ENCODE measurements at places on chromosomes 1 and 21.

DNA sequence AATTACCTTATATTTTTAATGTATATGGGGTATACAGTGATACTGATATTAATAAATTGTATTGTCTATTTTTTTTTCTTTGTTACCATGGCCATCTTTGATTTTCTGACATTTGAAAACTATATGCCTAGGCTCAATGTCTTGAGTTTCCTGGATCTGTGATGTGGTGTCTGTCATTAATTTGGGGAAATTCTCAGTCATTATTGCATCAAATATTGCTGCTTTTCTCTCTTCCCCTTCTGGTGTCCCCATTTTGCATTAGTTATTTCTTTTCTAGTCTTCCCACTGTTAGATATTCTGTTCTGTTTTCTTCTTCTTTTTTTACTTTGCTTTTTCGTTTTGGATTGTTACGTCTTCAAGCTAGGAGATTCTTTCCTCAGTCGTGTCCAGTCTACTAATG, 33.8 kb downstream of the ZBTB40 start:
- no peak for DNase-seq
- H3K4me3 ChIP-seq = no peak overlapping the region
- H3K4me1 ChIP-seq = no peaks in the 10 kb centered on the region
- H3K36me3 ChIP-seq = no peaks in the 10 kb centered on the region
- no peaks in the 10 kb centered on the region for H3K27me3 ChIP-seq

- H3K4me1 ChIP-seq = no peaks in the 10 kb centered on the region
- H3K27me3 ChIP-seq = no peaks in the 10 kb centered on the region
- no peak overlapping the region for H3K4me3 ChIP-seq
- H3K27ac ChIP-seq = no peak overlapping the region
- no peak for DNase-seq
Observed at GRCh38 chr1:106899644-106900043, 156.8 kb upstream of the PRMT6 start.

DNA sequence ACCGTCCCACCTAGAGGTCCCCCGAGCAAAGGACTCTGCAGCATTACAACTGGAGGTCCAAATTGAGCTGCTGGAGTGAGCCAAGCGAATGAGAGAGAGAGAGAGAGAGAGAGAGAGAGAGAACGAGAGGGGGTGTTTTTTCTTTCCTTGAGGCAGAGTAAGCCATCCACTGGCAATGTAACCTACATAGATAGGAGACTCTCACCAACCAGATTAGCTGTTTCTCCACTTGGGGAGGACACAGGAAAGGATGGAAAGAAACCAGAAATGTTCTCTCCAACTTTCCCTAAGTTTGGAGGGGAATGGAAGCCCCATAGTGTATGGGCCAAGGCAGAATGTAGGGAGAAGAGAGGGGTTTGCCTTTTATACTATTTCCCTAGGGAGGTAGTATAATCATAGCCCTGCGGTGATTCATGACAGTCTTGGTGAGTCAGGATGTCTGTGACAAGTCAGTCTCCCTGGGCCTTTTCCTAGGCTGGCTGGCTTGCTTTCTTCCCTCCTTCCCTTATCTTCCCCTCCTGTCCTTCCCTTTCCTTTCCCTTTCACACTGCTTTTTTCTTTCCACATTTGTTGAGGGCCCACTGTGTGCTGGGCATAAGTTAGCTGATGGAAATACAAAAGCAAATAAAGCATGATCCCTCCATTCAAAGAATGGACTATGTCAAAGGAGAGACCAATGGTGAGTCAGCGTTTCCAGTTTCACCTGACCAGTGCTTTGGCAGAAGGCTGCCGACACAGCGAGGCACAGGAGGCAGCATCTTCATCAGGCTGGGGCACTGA, 7.1 kb downstream of the FNDC7 start:
- H3K27me3 ChIP-seq = no peaks in the 10 kb centered on the region
- no peak for DNase-seq
- no peak overlapping the region for H3K4me3 ChIP-seq
- no peak overlapping the region for H3K27ac ChIP-seq
- no peaks in the 10 kb centered on the region for H3K4me1 ChIP-seq

DNA sequence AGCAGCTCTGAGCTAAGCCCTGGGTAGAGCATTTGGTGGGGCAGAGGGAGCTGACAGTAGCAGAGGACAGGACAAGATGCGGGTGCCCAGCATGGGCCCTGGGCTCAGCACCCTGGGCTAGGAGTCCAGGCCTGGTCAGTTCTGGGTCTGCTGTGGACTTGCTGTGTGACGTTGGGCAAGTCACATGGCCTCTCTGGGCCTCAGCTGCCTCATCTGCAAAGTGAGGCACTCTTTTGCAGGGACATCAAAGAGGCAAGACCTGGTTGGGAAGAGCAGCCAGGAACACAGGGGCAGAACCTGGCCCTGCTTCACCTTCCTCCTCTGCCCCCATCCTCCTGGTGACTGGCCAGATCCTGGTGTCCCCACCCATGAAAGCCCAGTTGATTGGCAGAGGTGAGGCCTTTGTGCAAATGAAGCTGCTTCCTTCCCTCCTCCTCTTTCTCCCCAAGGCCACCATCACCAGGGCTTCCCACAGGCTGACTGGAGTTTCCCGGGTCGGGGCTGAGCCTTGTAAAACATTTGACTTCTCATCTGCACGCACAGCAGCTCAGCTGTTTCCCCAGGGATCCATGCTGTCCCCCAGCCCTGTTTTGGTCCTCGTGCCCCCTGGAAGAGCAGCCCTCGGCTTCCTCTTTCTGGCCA, 350.5 kb downstream of the MATN1 start:
- no peaks in the 10 kb centered on the region for H3K27me3 ChIP-seq
- DNase-seq = no peak
- H3K4me3 ChIP-seq = no peak overlapping the region
- H3K4me1 ChIP-seq = no peaks in the 10 kb centered on the region
- no peaks in the 10 kb centered on the region for H3K36me3 ChIP-seq
- H3K27ac ChIP-seq = no peak overlapping the region

GRCh38 chr1:168799927-168800605, 71.1 kb upstream of the DPT start:
- H3K27ac ChIP-seq = no peak overlapping the region
- H3K4me1 ChIP-seq = no peaks in the 10 kb centered on the region
- H3K36me3 ChIP-seq = no peaks in the 10 kb centered on the region
- no peak overlapping the region for H3K4me3 ChIP-seq
- peaks cover 7% of the 10 kb centered on the region for H3K27me3 ChIP-seq

- no peaks in the 10 kb centered on the region for H3K4me1 ChIP-seq
- no peak overlapping the region for H3K4me3 ChIP-seq
- H3K27me3 ChIP-seq = no peaks in the 10 kb centered on the region
- H3K27ac ChIP-seq = no peak overlapping the region
- DNase-seq = no peak
Observed at GRCh38 chr1:117416004-117416403, 48.8 kb downstream of the MAN1A2 start.

- no peak overlapping the region for H3K27ac ChIP-seq
- DNase-seq = no peak
- H3K36me3 ChIP-seq = no peaks in the 10 kb centered on the region
- no peaks in the 10 kb centered on the region for H3K27me3 ChIP-seq
- H3K4me3 ChIP-seq = no peak overlapping the region
Observed at GRCh38 chr1:245585252-245585959, 430.6 kb downstream of the KIF26B start.

DNA sequence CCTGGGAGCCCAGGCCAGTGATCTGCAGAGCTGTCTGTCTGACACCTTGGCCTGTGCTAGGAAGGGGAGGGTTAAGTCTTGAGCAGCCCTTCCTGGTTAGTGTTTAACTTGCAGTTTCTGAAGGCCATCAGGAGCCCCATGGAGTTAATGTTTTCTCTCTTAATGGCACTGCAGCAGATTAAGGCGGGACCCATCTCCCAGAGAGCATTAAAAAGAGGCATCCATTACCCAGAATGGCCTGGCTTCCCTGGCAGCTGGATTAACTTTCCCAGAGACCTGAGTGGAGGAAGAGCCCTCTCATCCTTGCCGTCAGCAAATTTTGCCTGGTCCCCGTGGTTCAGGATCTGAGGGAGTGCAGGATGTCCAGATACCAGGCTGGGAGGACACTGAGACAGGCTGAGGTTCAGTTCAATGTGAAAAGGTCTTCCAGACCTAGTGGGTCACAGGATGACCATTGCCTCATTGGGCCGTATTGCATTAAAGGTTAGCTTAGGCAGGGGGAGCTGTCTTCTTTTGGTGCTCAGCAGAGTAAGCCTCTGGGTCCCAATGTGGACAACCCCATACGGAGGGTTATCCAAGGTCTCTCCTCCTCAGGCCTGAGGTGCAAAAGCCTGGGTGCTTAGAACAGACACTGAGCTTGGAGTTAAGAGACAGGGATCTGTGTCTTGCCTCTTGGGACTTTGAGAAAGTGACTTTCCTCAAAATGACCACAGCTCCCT, 522.6 kb downstream of the PTPRU start:
- no peak overlapping the region for H3K27ac ChIP-seq
- H3K27me3 ChIP-seq = no peaks in the 10 kb centered on the region
- H3K36me3 ChIP-seq = no peaks in the 10 kb centered on the region
- no peak for DNase-seq
- H3K4me1 ChIP-seq = no peaks in the 10 kb centered on the region

- no peak overlapping the region for H3K27ac ChIP-seq
- no peak overlapping the region for H3K4me3 ChIP-seq
- H3K27me3 ChIP-seq = no peaks in the 10 kb centered on the region
- H3K36me3 ChIP-seq = peaks cover 19% of the 10 kb centered on the region
- H3K4me1 ChIP-seq = peaks cover 20% of the 10 kb centered on the region
Observed at GRCh38 chr1:1310109-1310385, 1.6 kb downstream of the PUSL1 start.

DNA sequence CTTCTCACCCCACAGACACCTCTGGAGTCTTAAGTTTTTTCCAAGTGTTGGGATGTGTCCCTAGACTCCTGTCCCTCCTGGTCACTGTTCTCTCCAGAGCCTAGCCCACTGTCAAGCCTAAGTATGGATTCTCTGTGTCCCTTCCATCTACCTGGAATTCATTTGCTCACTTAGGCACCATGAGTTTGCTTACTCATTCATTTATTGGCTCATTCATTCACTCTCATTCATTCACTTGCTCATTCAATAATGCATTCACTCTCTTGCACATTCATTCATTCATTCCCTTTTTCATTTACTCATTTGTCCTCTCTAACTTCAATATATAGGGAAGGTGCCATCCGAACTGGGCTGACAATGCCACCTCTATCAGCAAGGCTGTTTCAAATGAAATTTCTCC, 1.6 kb downstream of the S100A16 start:
- no peak for DNase-seq
- no peaks in the 10 kb centered on the region for H3K36me3 ChIP-seq
- H3K27ac ChIP-seq = no peak overlapping the region

- DNase-seq = no peak
- H3K4me3 ChIP-seq = no peak overlapping the region
- no peaks in the 10 kb centered on the region for H3K4me1 ChIP-seq
- no peak overlapping the region for H3K27ac ChIP-seq
Observed at GRCh38 chr1:6586404-6586816, 6.6 kb downstream of the ZBTB48 start.

GRCh38 chr1:171226747-171227370, 21.4 kb upstream of the FMO1 start:
- H3K4me3 ChIP-seq = no peak overlapping the region
- H3K4me1 ChIP-seq = no peaks in the 10 kb centered on the region
- no peaks in the 10 kb centered on the region for H3K27me3 ChIP-seq
- DNase-seq = no peak

DNA sequence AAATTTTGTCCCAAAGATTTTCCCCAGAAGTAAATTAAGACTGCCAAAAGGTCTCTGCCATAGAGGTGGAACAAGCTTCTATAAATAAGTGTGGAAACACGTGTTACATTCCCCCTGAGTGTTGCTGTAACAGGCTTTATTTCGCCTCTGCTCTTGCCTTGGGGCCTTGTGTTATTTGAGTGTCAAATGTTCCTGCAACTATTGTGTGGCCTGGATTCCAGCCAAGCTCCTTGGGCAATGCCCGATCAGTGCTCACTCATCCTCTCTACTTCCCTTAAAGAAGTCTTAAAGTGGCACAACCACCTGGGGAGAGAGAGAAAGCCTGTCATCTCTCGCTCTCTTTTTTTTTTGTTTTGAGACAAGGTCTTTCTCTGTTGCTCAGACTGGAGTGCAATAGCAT, 156.7 kb downstream of the NR5A2 start:
- no peaks in the 10 kb centered on the region for H3K36me3 ChIP-seq
- no peaks in the 10 kb centered on the region for H3K27me3 ChIP-seq
- no peak for DNase-seq
- H3K4me3 ChIP-seq = no peak overlapping the region
- no peaks in the 10 kb centered on the region for H3K4me1 ChIP-seq
- H3K27ac ChIP-seq = no peak overlapping the region

GRCh38 chr1:41468122-41468762, 16.2 kb downstream of the EDN2 start:
- H3K4me3 ChIP-seq = no peak overlapping the region
- H3K27ac ChIP-seq = no peak overlapping the region
- H3K36me3 ChIP-seq = no peaks in the 10 kb centered on the region
- H3K27me3 ChIP-seq = peaks cover 28% of the 10 kb centered on the region

DNA sequence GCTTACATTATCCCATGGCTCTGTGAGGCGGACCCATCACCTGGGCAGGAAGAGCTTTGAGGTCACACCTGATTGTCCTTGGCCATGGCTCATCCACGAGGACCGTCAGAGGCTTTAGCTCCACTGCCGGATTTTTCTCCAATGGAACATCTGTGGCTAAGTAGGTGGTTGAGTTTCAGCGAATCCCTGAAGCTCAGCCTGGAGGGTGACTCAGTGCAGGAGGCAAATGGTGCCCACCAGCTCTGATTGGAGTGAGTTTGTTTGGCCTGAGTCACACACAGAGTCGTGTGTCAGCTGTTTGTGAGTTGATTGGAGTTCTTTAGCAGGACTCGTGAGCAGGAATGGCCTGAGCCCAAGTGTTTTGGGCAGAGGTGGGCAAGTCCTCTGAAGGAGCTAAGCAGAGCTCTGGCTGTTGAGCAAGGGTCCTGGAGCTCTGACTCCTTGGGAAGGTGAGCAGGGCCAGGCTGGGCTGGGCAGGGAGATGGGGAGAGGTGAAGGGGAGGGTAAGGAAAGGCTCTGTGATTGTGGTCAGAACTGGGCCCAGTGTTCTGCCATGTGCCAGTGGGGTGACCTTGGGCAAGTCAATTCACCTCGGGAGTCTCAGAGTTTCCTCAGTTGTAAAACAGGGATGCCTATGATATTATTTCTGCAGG, 2.0 kb downstream of the SLC6A17 start:
- no peak overlapping the region for H3K27ac ChIP-seq
- H3K4me1 ChIP-seq = no peaks in the 10 kb centered on the region
- DNase-seq = no peak
- peaks cover 10% of the 10 kb centered on the region for H3K27me3 ChIP-seq
- no peak overlapping the region for H3K4me3 ChIP-seq
- no peaks in the 10 kb centered on the region for H3K36me3 ChIP-seq

DNA sequence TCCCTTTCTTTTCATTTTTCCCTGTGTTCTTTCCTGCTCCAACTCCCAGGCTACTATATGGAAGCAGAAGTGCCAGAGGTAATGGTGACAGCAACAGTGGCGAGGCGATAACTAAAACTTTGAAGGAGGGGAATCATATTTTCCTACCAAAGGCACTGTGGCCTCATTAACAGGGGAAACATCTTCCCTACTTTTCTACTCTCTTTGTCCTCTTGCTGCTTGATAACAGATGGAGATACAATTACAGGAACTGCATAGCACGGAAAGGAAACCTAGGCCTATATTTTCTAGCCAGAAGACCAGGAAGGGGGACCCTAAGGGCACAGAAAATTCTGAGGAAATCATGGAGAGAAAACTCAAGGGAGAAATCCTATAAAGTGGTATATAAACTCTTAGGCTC, 42.3 kb downstream of the SASS6 start:
- no peaks in the 10 kb centered on the region for H3K4me1 ChIP-seq
- no peaks in the 10 kb centered on the region for H3K27me3 ChIP-seq
- H3K27ac ChIP-seq = no peak overlapping the region
- H3K36me3 ChIP-seq = no peaks in the 10 kb centered on the region

- H3K27me3 ChIP-seq = no peaks in the 10 kb centered on the region
- no peaks in the 10 kb centered on the region for H3K36me3 ChIP-seq
- peak overlapping the region; percentile 1 for H3K4me3 ChIP-seq
- H3K4me1 ChIP-seq = peaks cover 96% of the 10 kb centered on the region
- DNase-seq = no peak
- peak overlapping the region; percentile 81 for H3K27ac ChIP-seq
Observed at GRCh38 chr1:109498161-109498801, 4.4 kb downstream of the CYB561D1 start.
